ENCODE measurements at places on chromosomes 2 and 18.

DNA sequence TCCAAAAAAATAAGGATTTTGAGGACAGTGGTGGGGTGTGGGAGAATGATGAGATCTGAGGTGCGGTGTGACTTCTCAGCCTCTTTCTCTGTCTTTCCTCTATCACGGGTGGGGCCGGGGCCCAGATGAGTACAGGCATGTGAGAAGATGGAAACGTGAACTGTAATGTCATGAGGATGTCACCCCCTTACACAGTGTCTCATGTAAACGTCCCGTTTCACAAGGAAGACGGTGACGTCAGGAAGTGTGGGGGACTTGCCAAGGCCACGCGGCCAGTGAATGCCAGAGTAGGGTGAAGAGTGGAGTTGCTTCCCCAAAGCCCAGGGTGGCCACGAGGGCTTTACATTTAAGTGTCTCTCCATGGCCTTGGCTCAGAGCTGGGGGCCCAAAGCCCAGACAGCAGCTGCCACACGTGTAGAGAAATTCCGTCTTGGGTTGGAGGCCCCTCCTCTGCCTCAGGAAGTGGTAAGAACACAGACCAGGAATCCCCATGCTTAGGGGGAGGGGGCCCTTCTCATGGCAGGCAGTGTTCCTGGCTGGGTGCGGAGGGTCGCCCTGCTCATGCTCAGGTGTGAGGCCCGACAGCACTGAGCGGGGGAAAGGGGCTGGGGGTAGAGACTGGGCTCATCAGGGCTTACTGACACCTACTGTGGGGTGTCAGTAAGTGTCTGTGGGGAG lies 80.9 kb upstream of the SMAD7 start:
- peak; percentile 59 for DNase-seq

DNA sequence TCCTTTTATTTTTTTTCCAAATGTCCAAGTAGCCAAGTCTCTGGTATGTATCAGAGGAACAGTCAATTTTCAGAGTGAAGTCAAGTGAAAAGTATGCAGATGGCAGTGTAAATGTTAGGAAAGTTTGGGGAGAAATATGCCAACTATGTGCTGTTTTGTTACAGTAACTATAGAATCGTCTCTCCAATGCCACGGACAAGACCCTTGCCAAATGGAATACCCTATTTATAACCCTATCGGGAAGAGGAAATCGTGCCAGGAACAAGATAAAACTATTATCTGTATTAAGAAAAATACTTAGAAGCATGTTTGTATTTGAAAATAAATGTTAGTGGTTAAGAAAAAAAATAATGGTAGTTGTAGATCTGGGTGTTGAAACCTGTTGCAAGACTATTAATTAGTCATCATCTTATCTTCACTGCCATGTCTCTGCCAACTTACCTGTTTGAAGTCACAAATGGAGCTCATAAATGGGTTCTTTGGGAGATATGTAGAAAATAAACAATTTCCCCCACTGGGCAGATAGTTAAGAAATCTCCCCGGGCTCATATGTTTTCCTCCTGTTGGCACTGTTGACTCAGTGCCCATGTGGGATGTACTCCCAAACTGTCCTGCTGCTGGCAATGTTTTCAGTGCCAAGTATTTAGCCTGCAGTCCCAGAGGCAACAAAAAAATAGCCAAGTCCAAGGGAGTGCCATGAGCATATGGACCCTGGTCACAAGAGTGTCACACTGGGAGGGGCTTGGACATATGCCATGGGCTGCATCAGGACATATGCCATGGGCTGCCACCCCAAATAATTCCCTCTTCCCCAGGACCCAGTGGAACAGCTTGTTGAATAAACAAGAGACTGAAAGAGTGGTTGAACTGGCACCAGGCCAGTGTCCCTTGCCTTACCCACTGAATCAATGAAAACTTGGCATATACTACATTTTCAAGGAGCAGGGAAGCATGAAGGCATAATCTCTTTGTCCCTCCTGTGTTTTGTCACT lies 366.9 kb downstream of the OSR1 start:
- DNase-seq = no peak

DNA sequence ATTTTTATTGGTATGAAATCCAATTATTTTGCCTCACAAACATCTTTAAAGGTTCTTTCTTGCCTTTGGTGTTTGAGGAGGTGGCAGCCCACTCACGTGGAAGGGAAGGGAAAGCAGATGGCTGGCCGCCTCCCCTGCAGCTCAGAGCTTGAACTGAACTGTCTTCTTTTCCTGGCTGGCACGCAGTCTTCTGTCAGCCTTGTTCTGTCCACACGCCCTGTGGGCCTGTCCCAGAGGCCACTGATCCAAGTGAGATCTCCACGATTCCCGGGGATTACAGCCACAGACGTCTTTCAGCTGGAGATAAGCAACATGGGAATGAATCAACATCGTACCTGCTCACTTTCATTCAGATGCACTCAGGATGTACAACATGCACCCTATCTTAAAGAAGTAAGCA lies 73.3 kb downstream of the TMEM18 start:
- DNase-seq = no peak

GRCh38 chr18:67143028-67143427 lies 373.5 kb downstream of the DSEL start:
- no peak for DNase-seq

DNA sequence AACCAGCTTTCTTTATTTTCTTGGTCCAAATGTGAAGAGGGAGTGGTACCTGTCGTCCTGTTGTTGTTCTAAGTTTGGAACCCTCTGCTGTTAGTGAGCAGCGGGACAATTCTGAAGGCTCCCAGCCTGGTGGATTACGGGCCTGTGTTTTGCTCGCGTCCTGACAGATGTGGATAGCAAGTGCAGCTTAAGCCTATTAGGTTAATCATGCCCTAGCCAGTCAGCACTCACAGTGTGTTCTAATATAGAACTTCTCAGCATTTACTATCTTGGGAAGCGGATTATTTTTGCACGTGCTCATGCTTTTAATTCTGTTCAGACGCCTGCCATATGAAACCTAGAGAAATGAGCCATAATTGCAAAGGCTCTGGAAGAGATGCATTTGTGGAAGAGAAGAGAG lies at the start of gene PCARE:
Gene PCARE (minus strand): TSS at position 113 of the 400 bp plus-strand sequence. CDS start 262 bp downstream, outside the sequence.
- DNase-seq = no peak

DNA sequence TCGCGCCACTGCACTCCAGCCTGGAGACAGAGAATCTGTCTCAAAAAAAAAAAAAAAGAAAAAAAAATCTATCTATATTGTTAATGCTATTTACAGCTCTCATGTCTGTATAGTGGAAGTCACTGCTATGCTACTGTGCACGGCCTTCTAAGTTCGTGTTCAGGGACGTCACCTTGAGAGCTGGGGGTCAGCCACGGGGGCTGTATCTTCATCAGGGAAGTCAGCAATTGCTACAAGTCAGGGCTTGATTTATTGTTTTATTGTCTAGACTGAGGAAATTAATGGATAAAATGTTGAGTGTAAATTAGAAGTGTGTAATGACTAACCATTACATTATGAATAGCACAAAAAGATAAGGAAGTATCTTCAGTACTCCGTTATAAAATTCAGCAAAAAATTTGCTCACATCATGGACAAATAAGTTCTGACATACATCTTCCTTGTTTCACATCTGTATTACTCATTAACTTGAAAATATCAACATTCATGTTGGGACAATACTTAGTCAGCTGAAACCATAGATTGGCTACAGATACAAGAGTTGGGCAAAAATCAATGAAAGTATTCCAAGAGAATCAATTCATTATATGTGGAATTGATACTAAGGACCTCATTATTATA lies 136.6 kb upstream of the SEC11C start:
- DNase-seq = no peak

DNA sequence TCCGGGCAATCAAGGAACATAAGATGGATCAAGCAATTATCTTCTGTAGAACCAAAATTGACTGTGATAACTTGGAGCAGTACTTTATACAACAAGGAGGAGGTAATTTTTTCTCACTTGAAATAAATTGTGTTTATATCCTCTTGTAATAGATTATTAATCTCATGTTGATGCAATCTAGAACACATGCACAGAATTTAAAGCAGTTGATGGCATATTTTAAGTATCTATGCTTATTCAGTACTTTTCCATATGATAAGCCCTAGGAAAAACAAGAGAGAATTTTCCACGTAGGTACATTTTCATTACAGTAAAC lies 31.8 kb downstream of the DDX1 start:
- no peak for DNase-seq
